ENCODE measurements at places on chromosomes 16 and 17.

DNA sequence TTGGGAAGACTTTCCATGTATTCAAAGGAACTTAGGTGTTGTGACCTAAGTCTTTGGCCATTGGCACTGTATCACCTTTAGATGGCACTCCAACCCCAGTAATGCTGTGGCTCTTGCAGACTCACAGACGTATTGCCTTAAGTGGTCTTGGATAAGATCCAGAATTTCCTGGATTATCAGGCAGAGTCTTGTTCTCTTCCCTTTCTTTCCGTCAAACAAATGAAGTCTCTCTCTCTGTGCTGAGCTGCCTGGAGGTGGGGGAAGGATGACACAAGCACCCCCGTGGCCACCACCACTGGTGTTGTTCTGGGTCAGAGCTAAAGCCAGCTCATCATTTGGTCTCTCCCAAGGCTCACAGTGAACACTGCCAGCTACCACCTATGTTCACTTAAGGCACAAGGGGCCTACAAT, 789.9 kb upstream of the KIF2B start:
- peak; percentile 71 for DNase-seq

- no peak for DNase-seq
Observed at GRCh38 chr17:8223356-8224126, 13.2 kb upstream of the AURKB start.

GRCh38 chr17:15354256-15354655, 12.9 kb upstream of the TEKT3 start:
- no peak for DNase-seq

- no peak for DNase-seq
Observed at GRCh38 chr16:49350265-49351095, 23.1 kb upstream of the C16orf78 start.

DNA sequence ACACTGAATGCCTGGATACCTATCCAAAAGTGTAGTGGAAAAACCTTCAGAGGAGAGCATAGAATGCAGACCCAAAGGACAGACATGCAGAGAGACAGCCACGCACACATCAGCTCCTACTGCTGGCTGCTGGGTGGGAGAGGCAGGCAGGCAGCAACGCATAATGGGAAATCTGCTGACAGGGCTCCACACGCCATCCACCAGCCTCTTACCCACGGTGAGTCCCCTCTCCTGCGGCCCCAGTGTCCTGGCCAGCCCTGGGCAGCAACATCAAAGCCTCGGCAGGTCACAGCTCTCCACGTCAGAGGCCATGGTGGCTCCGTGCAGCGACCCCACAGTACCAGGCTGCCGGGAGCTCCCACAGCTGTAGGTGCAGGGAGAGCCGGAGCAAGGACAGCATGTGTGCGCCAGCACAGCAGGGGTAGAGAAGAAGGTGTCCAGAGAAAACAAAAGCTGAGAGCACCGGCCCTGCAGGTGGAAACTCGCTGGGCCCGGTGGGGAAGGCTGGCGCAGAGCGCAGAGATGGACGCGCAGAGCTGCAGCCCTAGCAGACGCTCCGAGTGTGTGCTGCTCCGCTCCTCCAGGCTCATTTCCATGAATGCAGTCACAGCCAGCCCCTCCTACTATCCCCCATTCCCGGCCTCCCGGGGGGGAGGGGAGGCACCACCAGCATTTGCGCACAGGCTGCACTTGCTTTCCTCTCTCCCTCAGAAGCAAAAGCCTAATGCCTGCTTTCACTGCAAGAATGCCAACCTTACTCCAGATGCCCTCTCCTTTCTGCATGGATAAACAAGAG, 58.9 kb downstream of the CYTH1 start:
- DNase-seq: peak; percentile 44

DNA sequence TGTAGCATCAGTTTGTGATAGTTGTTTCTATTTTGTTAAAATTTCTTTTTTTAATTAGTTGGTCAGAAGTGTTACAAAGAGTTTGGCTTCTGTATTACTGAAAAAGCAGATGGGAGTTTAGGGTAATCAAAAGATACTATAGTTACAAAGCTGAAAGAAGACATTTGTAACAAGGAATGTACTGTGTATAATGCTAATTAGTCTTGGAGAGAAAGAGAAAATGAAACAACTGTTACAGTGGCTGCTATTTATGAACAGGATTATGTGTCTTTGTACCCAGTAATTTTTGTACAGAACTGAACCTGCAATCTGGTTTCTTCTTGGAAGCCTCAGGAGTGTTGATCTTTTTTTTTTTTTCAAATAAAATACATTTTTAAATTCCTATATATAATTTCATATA, 14.3 kb downstream of the GDPD1 start:
- no peak for DNase-seq

GRCh38 chr16:79668502-79668901, 68.0 kb upstream of the MAF start:
- no peak for DNase-seq

DNA sequence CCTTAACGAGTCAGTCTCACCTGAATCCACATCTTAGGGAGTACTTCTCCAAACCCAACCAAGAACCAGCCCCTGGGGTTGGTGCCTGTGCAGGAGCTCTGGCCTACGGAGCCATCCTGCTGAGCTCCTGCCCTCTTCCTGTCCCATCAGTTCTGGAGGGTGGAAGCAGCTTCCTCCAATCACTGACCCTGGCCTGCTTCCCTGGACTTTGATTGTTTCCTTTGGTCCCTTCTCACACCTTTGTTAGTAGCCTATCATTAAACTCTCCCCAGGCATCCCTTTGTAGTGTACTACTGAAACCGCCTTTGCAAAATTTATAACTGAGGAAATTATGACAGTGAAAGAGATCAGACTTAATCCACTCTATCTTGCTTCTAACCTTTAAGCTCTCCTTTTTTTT, 21.1 kb upstream of the C16orf87 start:
- DNase-seq: no peak

DNA sequence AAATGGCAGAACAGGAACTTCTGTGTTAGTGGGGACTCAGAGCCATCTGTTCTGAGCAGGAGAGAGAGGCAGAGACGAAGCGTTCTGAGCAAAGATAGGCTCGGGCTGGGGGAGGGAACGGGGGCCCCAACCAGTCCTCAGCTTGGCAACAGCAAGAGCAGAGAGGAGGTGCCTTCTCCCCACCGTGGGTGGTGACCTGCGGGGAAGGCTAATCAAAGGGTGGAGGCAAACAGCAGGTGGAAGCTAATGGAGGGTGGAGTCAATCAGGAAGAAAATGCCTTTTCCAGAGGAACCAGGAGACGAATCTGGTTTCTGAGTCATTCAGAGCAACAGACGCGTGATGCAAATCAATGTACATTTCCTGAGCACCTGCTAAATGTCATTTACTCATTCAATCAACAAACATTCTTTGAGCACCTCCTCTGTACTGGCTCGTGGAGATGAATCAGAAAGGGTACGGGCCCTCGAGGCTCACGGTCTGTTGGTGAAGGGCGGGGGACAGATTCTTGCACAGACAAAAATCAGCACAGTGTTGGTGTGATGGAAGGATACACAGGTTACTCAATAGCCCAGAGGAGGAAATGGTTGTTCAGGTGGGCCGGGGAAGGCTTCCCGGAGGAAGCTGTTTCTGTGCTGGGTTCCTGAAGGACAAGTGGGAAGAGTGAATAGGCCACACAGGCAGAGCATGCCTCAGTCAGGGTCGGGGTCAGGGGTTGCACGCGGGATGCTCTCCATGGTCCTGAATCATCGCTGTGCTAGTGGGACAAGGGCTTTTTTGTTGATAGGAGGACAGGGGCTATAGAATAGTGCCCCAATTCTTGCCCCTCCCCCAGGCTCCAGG, 5.7 kb upstream of the SPNS2 start:
- DNase-seq: no peak

DNA sequence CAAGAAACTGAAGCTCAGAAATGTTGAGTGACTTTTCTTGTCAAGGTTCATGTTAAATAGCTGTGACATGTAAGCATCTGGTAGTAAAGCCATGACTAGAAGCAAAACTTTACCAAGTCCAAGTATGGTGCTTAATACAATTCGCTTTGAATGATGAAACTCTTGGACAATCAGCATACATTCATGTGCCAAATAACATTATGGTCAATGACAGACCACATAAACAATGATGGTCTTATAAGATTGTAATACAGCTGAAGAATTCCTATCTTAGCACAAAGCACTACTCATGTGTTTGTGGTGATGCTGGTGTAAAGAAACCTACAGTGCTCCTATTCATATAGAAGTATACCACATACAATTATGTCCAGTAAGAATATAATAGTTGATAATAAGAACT, 97.1 kb upstream of the RPRML start:
- DNase-seq: no peak

- DNase-seq: no peak
Observed at GRCh38 chr17:77778636-77779489, 179.6 kb upstream of the TNRC6C start.

DNA sequence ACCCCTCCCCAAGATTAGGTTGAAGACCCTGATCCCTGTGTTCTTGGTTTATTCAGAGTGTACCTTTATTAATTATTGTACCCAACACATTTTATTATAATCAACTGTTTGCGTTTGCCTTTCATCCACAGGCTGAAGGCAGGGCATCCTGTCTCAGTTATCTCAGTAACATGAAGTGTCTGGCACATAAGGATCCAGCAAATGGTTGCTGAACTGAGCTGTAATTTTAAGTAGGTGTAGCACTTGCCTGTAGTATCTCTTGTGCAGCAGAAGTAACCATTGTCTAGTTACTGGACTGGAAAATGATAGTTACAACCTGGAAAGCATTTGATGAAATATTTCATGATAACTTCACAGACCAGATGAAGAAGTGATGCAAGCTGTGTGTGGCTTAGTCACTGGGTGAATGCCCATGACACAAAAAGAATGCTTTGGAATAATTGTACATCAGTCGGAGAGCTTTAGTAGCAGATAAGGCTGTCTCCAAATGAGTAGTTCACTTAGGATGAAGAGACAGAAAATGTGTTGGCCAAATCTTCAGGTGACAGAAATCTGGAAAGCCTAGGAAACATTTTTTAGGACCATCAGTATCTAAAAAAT, 56.6 kb downstream of the ESRP2 start:
- DNase-seq: no peak

- no peak for DNase-seq
Observed at GRCh38 chr16:8380311-8380710, 210.0 kb downstream of the TMEM114 start.

DNA sequence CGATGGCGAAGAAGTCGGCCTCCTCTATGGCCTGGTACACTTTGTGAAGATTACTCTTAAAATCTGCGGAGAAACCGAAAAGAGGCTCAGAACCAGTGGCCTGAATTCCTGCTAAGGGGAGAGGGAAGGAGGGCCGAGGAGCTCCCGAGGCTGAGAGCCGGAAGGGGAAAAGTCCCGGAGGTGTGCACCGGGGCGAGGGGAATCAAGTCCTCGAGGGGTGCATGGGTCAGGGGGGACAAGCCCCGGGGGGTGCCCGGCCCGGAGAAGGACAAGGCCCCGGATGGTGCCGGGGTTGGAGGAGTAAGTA, 495 bp downstream of the PARN start:
- DNase-seq: no peak

DNA sequence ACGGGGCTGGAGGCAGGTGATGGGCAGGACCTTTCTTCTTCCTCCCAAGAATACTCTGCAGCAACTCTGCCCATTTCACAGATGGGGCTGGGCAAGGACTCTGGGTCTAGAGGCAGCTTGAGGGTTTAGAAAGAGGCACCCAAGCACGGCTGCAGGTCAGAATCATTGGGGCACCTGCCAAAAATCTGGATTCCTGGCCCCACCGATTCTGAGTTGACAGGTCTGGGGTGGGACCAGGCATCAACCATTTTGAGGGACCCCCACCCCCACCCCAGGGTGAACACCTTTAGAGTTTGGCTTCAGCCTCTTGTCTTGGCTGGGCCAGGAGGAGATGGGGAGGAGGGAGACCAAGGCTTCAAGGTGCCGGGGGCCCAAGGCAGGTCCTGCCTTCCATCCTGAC, 5.3 kb downstream of the SPPL2C start:
- no peak for DNase-seq

- peak; percentile 73 for DNase-seq
Observed at GRCh38 chr17:43393944-43394482, 4.8 kb upstream of the ARL4D start.

- DNase-seq: no peak
Observed at GRCh38 chr17:62965174-62965685, 805 bp upstream of the TANC2 start.

GRCh38 chr17:81900181-81900820, 1.7 kb upstream of the NPB start:
- DNase-seq: no peak

DNA sequence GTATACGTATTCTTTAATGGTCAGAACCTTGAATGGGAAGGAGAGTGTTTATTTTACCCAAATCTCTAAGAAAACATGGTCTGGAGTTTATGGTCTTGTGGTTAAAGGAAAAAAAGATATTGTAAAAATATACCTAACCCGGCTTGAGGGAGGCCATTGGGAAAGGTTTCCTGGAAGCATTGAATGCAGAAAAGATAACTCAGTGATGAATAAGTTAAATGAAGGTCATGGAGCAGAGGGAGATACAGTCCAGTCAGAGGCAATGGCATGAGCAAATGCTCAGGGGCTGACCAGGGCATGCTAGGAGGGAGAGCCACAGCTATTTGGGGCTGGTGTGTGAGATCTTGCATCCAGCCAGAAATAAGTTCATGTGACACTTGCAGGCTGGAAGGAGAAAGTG, 430.4 kb upstream of the CDH5 start:
- no peak for DNase-seq

GRCh38 chr17:45223539-45224528, 2.1 kb downstream of the FMNL1 start:
- no peak for DNase-seq

DNA sequence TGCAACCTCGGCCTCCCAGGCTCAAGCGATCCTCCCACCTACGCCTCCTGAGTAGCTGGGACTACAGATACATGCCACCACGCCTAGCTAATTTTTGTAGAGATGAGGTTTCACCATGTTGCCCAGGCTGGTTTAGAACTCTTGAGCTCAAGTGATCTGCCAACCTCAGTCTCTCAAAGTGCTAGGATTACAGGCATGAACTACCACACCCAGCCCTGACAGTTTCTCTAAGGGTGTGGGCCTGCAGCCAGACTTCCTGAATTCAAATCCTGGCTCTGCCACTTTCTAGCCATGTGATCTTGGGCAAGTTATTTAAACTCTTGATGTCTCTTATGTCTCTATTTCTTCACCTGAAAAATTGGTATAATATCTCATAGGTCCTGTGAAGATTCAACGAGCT, 5.6 kb downstream of the CUEDC1 start:
- no peak for DNase-seq

DNA sequence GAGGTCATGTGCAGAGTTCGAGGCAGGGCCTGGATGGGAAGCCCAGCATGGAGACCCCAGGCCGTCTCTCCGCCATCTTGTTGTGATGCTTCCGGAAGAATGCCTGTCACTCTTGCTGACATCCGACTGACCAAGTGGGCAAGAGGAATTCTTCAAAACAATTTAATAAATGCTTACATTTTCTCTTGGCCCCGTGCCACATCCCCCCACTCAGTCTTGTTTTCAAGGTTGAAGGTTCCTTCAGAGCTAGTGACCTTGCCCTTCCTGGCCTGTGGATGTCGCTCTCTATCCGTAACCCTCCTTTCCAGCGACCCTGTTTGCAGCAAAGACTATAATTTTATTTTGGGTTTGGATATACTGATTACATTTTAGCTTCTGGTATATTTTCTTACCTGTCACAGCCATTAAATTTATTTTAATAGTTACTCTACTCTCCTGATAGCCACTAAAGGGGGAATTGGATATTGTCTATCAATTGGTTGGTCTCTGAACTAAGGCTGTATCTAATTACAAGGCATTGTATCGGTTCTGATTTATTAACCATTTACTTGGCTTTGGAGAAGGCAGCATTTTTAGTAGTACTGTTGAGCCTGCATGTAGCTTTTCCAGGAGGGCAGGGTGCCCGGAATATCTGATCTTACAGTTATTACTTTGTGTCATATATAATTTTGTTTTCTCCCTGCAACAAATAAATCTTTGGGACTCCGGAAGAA, 264.5 kb downstream of the WWOX start:
- no peak for DNase-seq

- no peak for DNase-seq
Observed at GRCh38 chr16:9625122-9625521, 533.7 kb downstream of the HAPSTR1 start.

All from SK-N-MC (cell line).